GM12864 (cell line): ENCODE measurements at places on chromosomes 5 and 9.

GRCh38 chr5:68478301-68479095, 262.9 kb downstream of the PIK3R1 start:
- DNase-seq, result no peak

DNA sequence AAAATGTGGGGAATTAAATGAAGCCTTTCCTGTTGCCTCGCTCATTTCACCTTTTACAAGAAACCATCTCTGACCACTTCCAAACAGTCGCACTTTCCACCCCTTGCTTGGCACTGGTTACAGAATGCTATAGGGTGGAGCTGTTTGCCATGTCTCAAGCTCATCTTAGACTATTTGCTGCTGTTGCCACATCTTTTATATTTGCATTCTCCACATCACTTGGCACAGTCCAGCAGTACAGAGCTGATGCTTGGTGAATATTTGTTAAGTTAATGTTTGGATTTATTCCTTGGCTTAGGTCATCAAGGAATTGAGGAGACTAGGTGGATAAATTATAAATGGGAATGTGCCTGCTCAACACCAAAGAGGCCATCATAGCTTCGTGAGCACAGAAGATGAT, 53.2 kb downstream of the GNA14 start:
- no peak for DNase-seq

DNA sequence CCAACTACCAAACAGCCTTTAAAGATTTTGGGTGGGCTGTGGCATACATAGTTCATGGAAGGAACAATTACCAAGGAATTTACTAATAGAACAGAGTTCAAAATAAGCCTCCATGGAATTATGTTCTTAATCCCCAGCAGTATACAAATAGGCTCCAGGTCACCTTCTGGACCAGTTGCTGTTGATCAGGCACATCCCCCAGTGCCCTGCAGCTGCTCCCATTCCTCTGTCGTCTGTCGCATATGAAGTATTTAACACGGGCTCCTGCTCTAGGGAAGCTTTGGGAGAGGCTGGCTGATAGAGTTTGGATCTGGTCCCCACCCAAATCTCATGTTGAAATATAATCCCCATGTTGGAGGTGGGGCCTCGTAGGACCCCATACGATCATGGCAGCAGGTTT, 17.8 kb downstream of the SHC3 start:
- DNase-seq, result no peak

DNA sequence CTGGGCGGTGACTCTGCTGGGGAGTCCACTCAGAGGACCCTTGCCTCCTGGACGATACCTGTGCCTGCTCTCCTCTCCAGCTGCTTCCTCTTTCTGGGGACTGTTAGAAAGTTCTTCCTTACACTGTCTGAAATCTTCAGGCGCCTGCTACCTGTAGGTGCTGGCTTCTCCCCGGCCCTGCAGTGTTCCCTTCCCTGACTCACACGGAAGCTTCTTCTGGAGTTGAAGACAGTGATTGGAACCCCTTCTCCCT, 562 bp downstream of the GSN start:
- DNase-seq, result no peak

GRCh38 chr5:98109561-98110006, 663.9 kb upstream of the RGMB start:
- no peak for DNase-seq

- no peak for DNase-seq
Measured at GRCh38 chr5:21219966-21220365, 1232.0 kb upstream of the CDH18 start.

GRCh38 chr5:171312129-171312974, 3.3 kb downstream of the TLX3 start:
- no peak for DNase-seq

- no peak for DNase-seq
Measured at GRCh38 chr5:87137283-87137682, 130.4 kb upstream of the RASA1 start.

GRCh38 chr9:127980060-127980705, 606 bp downstream of the EEIG1 start:
- no peak for DNase-seq

GRCh38 chr9:34992376-34992951, 2.9 kb downstream of the DNAJB5 start:
- DNase-seq, result no peak
